ENCODE measurements at places on chromosomes 3 and 15.
A peak's percentile ranks its signal among the peaks of the same experiment; 100 is the strongest.

- H3K27me3 ChIP-seq: no peaks in the 10 kb centered on the region
- no peak overlapping the region for H3K4me3 ChIP-seq
- H3K36me3 ChIP-seq: no peaks in the 10 kb centered on the region
- no peak for DNase-seq
- H3K27ac ChIP-seq: no peak overlapping the region
- no peaks in the 10 kb centered on the region for H3K4me1 ChIP-seq
Observed at GRCh38 chr15:83899670-83900069, 245.7 kb downstream of the ADAMTSL3 start.

DNA sequence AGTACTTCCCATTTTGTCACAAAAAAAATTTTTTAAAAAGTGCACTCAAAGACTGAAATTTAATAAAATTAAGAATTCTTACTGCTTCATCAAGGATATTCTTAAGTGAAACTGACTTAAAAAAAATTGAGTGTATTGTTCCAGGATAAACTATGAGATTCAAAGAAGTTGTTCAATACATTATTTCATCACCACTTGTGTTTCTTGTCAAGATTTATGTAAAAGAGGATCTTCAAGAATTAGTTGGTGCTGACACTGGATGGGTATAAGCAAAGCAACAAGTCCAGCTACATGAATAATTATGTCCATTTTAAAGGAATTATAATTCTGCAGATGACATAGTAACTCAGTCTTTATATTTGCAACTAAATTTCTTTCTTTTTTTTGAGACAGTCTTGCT is 4.3 kb upstream of the AP4E1 start:
- no peak overlapping the region for H3K4me3 ChIP-seq
- H3K4me1 ChIP-seq: peaks cover 2% of the 10 kb centered on the region
- H3K27ac ChIP-seq: no peak overlapping the region
- no peaks in the 10 kb centered on the region for H3K27me3 ChIP-seq
- H3K36me3 ChIP-seq: no peaks in the 10 kb centered on the region

DNA sequence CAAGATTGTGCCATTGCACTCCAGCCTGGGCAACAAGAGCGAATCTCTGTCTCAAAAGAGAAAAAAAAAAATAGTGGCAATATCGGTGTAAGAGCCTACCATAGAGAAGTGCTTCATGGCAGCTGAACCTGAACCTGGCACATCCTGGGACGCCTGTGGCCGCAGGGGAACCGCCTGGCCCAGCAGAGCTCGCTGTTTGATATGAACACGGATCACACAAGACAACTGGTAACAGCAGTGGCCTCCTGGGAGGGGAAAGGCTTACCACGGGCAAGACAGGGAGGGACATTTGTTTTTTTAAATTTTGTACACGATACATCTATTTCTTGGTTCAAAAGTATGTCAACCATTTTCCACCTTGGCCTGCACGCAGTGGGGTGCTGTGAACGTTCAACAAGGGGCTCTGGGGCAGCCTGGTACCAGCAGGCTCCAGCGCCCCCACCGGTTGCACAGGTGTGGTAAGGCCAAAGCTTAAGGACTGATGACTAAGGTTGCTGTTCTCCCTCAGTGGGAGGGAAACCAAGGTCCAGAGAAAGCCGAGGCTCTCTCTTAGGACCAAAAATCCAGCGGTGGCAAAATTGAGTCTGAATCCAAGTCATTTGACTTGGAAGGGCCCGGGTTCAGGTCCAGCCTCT is 21.7 kb upstream of the EPHB3 start:
- DNase-seq: no peak
- no peaks in the 10 kb centered on the region for H3K36me3 ChIP-seq
- H3K27ac ChIP-seq: no peak overlapping the region
- peaks cover 5% of the 10 kb centered on the region for H3K27me3 ChIP-seq
- no peak overlapping the region for H3K4me3 ChIP-seq

DNA sequence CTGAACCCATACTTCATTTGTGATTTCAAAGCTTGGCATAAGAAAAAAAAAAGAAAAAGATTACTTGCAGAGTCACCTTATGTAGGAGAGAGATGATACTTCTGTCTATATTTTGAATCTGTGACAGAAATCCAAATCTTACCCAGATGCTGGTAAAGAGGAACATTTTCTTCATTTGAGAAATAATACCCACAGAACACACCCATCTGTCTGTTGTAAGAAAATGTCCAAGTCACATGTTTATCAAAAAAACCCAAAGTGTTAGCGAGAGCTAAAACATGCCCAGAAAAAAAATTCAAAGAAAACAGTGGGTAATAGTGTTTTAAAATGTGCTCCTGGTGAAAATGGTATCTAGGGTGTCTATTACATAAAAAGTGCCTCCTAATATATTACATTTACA is 18.0 kb upstream of the RAP2B start:
- H3K4me1 ChIP-seq: peaks cover 21% of the 10 kb centered on the region
- H3K27me3 ChIP-seq: no peaks in the 10 kb centered on the region
- no peak overlapping the region for H3K4me3 ChIP-seq
- no peaks in the 10 kb centered on the region for H3K36me3 ChIP-seq
- DNase-seq: no peak

DNA sequence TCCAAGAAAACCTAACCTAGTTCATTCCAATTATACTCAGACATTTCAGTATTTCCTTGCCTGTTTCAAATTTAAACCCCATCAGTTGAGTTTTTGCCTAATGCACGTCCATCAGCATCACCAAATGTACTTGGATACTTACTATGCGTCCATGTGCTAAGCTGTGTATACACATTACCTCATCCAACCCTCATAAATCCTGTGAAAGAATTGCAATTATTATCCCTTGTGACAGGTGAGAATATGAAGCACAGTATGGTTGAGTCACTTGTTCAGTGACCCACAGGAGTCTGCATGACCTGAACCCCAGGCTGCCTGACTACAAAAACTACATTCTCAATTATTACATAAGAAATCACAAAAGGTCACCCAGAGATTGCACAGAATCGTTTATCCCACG is 2.5 kb downstream of the OR5K2 start:
- no peaks in the 10 kb centered on the region for H3K27me3 ChIP-seq
- no peak overlapping the region for H3K27ac ChIP-seq
- H3K4me3 ChIP-seq: no peak overlapping the region
- H3K36me3 ChIP-seq: no peaks in the 10 kb centered on the region
- no peak for DNase-seq

DNA sequence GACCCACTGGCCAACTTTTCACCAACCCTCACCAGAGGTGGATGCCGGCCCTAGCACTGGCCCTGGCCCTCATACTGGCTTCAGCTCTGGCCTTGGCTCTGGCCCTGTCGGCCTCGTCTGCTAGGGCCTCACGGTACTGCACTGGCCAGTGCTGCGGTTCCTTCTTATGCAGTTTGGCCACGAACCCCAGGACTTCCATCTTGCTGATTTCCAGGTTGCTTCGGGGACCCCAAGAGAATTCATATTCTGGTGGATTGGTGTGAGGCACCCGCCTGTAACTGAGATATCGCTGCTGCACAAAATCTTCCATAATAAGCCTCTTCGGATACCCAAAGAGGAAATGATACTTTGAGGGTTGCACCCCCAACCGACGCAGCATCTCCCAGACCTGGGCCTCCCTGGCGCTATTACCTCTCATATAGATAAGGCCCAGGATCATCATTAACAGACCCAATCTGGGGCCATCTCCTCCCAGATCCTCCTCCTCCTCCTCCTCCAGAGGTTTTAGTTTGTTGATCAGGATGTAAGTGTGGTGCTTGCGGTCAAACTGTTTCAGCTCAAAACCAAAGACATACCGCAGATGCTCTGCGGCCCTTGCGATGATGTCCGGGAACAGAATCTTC is 883 bp downstream of the MAGEF1 start:
- H3K27ac ChIP-seq: peak overlapping the region; percentile 63
- no peaks in the 10 kb centered on the region for H3K27me3 ChIP-seq
- peak; percentile 6 for DNase-seq
- H3K4me1 ChIP-seq: peaks cover 21% of the 10 kb centered on the region
- peak overlapping the region; percentile 69 for H3K4me3 ChIP-seq

DNA sequence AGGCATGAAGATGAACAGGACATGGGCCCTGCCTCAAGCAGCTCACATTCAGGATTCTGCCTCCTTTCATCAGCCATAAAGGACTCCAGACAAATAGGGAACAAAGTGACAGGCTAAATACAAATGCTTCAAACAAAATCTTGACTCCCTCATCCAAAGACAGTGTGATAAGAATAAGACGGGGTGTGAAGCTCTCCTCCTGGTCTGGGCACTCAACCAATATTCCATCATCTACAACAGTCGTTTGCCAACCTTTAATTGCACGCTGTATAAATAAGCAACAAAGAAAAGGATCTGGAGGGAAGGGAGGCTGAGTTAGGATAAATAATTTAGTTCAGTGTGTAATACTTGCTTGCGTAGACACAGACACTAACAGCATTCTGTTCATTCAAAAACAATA is 5.4 kb downstream of the CCDC54 start:
- no peaks in the 10 kb centered on the region for H3K4me1 ChIP-seq
- no peak for DNase-seq
- H3K27me3 ChIP-seq: no peaks in the 10 kb centered on the region
- no peak overlapping the region for H3K27ac ChIP-seq
- H3K36me3 ChIP-seq: no peaks in the 10 kb centered on the region
- no peak overlapping the region for H3K4me3 ChIP-seq

DNA sequence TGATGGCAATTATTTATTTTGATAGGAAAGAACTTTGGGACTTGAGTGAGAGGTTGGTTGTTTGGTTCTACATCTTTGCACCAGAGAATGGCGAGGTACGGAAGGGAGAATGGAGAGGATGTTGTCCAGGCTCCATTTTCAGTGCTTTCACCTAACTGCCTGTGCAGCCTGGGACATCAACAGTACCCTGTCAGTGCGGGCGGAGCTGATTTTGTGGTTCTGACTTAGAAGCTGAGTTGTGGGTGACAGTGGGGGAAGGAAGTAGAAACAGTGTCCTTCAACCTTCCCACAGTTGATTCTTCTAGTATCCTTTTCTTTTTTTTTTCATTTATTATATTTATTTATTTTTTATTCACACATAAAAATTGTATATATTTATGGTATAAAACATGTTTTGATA is 95.3 kb downstream of the TIGIT start:
- H3K4me3 ChIP-seq: no peak overlapping the region
- H3K4me1 ChIP-seq: peaks cover 20% of the 10 kb centered on the region

DNA sequence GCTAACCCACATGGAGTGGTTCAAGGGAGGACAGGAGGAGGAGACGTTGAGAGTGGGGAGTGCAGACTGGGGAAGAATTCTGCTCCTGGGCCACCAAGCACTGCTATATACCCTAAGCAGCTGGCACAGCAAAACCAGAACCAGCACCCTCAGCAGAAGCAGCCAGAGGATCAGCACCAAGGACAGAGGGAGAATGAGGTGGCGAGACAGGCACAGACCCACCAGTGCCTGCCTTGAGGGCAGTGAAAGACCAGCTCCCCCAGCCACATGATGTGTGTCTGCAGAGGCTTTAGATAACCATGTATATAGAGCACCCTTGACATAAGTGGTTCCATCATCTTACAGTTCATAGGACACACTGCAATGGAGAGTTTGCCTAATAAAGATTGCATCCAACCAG is 319.0 kb downstream of the GABRB3 start:
- no peaks in the 10 kb centered on the region for H3K4me1 ChIP-seq
- H3K27me3 ChIP-seq: no peaks in the 10 kb centered on the region
- H3K36me3 ChIP-seq: no peaks in the 10 kb centered on the region
- H3K4me3 ChIP-seq: no peak overlapping the region
- DNase-seq: no peak

- no peaks in the 10 kb centered on the region for H3K27me3 ChIP-seq
- DNase-seq: peak; percentile 52
- no peaks in the 10 kb centered on the region for H3K36me3 ChIP-seq
- peaks cover 27% of the 10 kb centered on the region for H3K4me1 ChIP-seq
Observed at GRCh38 chr3:187777331-187777941, 32.2 kb upstream of the BCL6 start.

DNA sequence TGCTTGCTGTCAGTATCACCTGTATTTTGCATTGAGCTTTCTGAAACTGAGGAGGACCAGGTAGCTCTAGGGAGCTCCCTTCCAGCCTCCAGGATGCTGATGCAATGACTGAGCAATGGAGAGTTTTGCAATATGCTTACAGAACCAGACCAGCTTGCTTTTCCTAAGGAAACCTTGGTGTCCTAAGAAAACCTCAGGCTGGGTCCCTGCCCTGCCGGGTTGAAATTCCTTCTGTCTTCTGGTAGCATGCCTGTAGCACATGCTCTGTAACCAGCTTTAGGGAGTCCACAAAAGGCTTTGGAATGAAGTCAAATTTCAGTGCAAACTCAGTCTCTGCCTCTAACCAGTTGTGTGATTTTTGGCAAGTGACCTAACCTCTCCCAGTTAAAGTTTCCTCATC is 65.8 kb upstream of the GSK3B start:
- no peaks in the 10 kb centered on the region for H3K4me1 ChIP-seq
- H3K27me3 ChIP-seq: no peaks in the 10 kb centered on the region
- no peak for DNase-seq
- H3K27ac ChIP-seq: no peak overlapping the region
- H3K36me3 ChIP-seq: no peaks in the 10 kb centered on the region

DNA sequence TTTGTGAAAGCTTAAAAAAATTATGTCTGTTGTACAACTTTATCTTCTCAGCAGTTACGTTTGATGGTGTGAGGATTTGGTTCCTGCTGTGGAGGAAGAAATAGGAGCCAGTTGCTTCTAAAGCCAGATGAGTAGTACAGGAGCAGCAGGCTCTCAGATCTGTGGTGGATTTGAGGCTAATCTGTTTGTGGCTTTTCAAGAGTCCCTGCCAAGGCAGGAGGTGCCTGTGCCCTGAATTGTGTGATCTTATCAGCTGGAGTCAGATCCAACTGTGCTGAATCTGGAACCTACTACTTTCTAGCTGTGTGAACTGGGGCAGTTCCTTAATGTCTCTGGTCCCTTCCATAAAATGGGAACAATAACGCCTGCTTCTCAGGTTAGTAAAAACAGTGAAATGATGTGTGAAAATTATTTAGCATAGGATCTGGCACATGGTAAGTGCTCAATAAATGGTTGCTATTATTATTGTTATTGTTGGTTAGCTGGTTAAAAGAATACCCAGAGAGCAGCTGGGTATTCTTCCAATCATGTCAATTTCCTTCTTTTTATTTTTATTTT is 7.7 kb downstream of the CLDN11 start:
- H3K4me1 ChIP-seq: peaks cover 12% of the 10 kb centered on the region
- no peak overlapping the region for H3K4me3 ChIP-seq
- no peaks in the 10 kb centered on the region for H3K27me3 ChIP-seq
- H3K36me3 ChIP-seq: no peaks in the 10 kb centered on the region
- no peak overlapping the region for H3K27ac ChIP-seq

GRCh38 chr15:72992841-72993252 is 59.4 kb upstream of the NEO1 start:
- no peaks in the 10 kb centered on the region for H3K4me1 ChIP-seq
- H3K4me3 ChIP-seq: no peak overlapping the region
- no peaks in the 10 kb centered on the region for H3K36me3 ChIP-seq
- H3K27ac ChIP-seq: no peak overlapping the region
- H3K27me3 ChIP-seq: no peaks in the 10 kb centered on the region
- no peak for DNase-seq

- no peaks in the 10 kb centered on the region for H3K27me3 ChIP-seq
- H3K4me3 ChIP-seq: no peak overlapping the region
- no peak overlapping the region for H3K27ac ChIP-seq
- no peaks in the 10 kb centered on the region for H3K36me3 ChIP-seq
Observed at GRCh38 chr3:187792521-187792920, 47.3 kb upstream of the BCL6 start.

All from CD4-positive, alpha-beta memory T cell (primary cell).